Activated CD4-positive, alpha-beta T cell treated with anti-CD3 and anti-CD28 coated beads for 1 hour (primary cell): ENCODE measurements at places on chromosomes 5 and 9.

DNA sequence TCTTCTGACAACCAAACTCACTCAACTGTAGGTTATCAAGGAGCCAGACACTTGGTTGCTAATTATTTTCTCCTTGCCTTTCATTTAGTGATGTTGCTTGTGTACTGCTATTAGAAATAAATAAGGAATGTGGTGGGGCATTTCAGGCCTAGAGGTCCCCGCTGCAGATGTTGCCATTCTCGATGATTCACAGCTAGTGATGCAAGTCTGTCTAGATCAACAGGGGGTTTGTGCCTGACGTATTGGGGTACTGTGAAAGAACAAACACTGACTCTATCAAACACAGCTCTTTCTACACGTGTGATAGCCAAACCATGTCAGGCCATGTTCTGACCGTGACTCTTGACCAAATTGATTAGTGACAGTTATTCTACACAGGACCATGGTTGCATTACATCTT, 144.7 kb downstream of the OSTF1 start:
- no peak for DNase-seq

GRCh38 chr5:665541-665955, 27.6 kb downstream of the TPPP start:
- DNase-seq: no peak

GRCh38 chr5:36177715-36178523, 26.0 kb downstream of the SKP2 start:
- no peak for DNase-seq

- DNase-seq: no peak
These were observed 46.2 kb upstream of the IFNE start for GRCh38 chr9:21528123-21528808.

DNA sequence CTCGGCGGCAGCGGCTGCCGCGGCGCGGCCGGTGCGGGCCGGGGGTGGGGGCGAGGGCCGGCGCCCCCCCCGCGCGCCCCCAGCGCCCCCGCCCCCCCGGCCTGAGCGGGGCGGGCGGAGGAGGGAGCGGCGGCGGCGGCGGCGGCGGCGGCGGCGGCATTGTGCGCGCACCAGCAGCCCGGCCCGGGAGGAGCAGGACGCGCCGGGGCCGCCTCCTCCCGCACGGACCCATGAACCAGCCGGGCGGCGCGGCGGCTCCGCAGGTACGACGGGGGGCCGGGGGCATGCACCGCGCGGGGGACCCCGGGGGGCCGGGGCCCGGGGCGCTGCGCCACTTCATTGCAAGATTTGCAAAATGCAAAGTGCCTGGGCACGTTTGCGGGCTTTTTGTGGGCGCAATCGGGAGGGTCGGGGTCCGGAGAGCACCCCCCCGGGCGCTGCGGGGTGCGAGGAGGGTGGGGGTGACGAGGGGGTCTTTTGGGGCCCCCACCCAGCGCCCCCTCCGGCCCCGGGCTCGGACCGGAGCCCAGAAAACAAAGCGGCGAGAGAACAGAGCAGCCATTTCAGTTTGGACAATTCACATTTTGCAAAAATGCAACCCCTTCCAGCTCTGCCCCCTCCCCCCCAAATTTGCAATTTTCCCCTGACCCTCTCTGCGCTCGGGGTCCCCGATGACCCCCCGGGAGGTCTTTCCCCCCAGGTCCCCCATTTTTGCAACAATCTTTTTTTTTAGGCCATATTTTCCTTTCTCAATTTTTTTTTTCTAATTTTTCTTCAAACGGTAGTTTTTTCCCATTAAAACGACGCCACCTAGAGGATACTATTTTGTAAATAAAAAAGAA, at the start of gene ZNF618:
Gene ZNF618 (plus strand): TSS at position 159 of the 842 bp plus-strand sequence. CDS start 72 bp downstream, at position 231.
- DNase-seq: no peak
